ENCODE measurements at places on chromosomes 5 and 9. TPM values are rescaled to one million over a fixed set of nuclear protein-coding genes. Genes with fewer than 3 reads are reported as not detected.

DNA sequence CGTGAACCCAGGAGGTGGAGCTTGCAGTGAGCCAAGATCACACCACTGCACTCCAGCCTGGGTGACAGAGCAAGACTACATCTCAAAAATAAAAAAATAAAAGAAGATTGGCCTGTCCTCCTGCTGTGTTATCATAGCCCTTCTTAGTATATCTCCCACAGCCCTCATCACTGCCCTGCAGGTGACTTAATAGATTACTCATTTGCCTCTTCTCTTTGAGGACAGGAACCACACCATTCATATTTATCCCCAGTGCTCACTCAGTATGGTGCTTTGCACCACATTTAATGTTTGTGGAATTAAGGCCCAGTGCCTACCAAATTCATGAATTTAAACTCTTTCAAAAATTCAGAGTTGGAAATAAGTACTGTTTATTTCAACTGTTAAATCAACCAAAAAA is 10.3 kb downstream of the IDNK start:
- no peaks in the 10 kb centered on the region for H3K27me3 ChIP-seq
- no peaks in the 10 kb centered on the region for H3K4me1 ChIP-seq
- no peak overlapping the region for H3K4me3 ChIP-seq
- DNase-seq = no peak

DNA sequence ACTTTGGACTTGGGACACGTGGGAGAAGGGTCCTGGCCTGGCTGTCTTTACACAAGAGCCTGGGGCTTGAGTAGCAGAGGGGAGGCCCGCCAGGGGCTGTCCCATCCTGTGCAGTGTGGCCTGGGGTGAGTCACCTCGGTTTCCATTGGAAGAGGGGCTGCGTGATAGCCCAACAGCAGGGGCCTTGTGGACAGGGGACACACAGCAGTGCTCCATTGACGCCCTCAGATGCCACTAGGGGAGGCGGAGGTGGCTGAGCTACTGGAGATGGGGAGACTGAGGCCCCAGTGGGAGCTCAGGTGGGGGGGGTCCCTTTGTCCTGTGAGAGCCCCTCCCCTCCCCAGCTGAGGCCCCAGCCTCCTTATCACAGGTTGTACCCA is 50.0 kb upstream of the RNU6ATAC start:
- H3K27me3 ChIP-seq = no peaks in the 10 kb centered on the region
- H3K36me3 ChIP-seq = no peaks in the 10 kb centered on the region
- DNase-seq = no peak
- no peak overlapping the region for H3K27ac ChIP-seq

GRCh38 chr9:107224252-107224651 is 58.8 kb upstream of the RAD23B start:
- no peaks in the 10 kb centered on the region for H3K27me3 ChIP-seq
- no peak overlapping the region for H3K27ac ChIP-seq
- H3K36me3 ChIP-seq = no peaks in the 10 kb centered on the region
- no peaks in the 10 kb centered on the region for H3K4me1 ChIP-seq
- no peak for DNase-seq

DNA sequence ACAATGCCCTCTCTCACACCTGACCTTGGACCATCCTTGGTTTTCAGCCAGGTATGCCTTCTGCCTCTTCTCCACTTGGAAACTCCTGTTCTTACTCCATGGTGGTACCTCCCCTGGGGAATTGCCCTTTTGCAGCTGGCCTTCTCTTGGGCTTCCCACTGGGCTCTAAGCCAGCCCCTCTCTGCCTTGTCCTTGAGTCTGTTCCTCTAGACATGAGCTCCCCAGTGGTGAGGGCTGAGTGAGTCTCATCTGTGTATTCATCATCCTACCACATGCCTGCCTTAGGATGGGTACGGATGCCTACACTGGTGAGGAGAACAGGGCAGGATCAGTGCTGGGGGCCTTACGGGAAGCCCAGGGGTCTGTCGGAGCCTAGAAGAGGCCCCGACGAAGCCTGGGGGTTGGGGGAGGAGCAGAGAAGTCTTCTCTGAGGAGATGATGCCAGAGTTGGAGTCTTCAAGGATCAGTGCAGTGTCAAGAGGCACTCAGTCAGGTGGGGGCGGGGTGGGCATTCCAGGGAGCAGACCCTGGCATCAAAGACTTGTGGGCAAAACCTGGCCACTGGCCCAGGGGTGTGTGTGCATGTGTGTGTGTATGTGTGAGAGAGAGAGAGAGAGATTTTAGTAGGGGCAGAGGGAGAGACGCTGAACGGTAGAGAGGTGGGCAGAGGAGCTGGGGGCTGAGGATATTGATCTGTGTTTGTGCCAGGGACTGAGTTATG is 5.2 kb upstream of the CRB2 start:
- DNase-seq = no peak
- H3K27me3 ChIP-seq = no peaks in the 10 kb centered on the region
- no peaks in the 10 kb centered on the region for H3K36me3 ChIP-seq

Gene FKTN
- 10.2 TPM for total RNA-seq

Gene EGFL7
- total RNA-seq = 56.5 TPM

Gene COX7C
- 226 TPM for total RNA-seq

Gene SHISAL2B
- total RNA-seq = not detected

Gene ACO1
- total RNA-seq = 28.6 TPM
